ENCODE measurements at places on chromosomes 1 and 21.

DNA sequence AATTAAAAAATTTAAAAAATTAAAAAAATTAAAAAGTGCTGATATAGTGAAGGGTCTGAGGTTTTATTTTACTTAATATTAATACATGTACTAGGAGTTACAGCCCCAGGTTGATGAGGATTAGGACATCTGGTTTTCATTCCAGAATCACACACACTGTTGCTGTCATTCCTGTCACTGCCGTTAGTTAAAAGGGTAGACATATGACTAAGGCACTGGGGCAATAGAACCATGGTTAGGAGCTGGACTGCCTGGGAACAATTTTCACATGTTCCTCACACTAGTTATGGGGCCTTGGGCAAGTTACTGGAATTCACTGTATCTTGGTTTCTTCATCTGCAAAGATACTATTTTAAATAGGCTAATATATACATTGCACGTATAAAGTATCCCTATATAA, 191.8 kb upstream of the DPYD start:
- DNase-seq, result no peak

DNA sequence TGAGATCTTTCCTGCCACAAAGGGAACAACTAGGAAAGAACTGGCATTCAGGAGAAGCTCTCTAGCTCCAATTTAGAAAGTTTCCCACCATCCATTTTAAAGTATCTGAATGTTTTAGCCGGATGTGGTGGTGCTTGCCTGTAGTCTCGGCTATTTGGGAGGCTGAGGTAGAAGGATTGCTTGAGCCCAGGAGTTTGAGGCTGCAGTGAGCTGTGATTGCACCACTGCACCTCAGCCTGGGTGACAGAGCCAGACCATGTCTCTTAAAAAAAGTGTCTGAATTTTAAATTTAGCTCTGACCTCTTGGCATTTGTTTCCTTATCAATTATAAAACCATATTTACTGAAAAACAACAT, 67.2 kb downstream of the RPAP2 start:
- DNase-seq, result no peak

DNA sequence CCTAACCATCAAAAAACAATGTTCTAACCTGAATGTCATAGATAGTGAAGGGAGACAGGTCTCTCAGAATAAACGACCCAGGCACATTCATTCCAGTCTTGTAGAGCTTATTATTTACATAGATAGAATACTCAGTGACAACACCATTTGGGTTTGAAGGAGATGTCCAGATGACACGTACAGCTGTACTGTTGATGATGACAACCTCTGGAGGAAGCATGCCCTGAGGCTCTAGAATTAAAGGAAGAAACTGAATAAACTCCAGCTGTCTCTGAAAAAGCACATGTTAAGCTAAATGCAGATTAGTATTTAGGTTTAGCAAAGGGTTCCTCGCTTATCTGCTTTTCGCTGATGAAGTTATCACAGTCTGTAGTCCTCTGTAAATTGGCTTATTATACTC, 277.2 kb downstream of the KCTD3 start:
- DNase-seq, result no peak

DNA sequence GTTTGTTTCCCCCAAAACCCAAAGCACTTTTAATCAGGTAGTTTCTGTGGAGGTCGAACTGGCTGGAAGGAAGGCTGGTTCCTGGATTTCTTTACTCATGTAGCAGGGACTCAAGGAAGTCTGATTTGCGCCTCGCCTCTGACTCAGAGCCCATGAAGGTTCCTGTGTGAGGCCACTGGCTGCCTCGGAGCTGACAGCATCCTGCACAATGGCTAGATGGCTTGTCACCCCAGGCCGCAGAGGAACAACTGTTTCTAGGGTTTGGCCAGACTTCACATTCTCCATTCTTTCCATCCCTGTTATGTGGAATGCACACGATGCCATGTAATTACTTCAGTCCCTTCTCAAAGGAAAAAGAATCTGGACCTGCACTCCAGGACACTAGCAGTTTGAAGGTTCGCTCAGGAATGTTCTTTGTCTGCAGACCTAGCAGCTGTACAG, 39.1 kb upstream of the PRSS38 start:
- DNase-seq, result no peak

DNA sequence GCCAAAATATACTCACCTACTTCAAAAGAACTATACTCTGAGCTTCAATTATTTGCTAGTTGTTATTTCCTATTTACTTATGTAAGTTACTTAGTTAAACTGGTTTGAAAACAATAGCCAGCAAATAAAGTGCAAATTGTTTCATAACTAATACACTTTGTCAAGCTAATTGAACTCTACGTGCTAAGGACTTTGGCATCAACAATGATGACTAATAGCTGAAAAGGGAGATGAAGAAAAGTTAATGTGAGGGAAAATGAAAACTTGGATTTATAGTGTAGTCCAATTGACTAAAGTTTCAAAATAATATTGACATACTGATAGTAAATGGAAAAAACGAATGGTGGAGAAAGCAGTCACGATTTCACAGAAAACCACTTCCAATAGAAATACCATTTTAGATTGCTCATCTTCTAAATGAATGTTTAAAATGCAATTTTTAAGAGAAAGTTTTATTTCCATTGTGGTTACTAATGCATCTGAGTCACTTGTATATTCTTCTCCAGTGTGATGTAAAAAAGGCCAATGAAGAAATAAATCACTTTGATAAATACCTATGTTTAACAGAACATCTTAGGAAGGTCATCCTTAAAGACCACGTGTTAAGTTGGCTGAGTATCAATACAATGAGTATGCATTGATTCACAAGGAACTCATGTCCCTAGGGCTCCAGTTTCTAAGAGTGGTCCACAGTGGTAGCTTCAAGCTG, 455.2 kb downstream of the LTN1 start:
- DNase-seq, result no peak

- no peak for DNase-seq
These were observed 273.7 kb downstream of the SRGAP2C start for GRCh38 chr1:121458291-121459048.

GRCh38 chr1:218983848-218984247, 189.8 kb upstream of the LYPLAL1 start:
- DNase-seq, result no peak

GRCh38 chr21:38386967-38387366, 111.3 kb downstream of the ERG start:
- DNase-seq, result no peak

DNA sequence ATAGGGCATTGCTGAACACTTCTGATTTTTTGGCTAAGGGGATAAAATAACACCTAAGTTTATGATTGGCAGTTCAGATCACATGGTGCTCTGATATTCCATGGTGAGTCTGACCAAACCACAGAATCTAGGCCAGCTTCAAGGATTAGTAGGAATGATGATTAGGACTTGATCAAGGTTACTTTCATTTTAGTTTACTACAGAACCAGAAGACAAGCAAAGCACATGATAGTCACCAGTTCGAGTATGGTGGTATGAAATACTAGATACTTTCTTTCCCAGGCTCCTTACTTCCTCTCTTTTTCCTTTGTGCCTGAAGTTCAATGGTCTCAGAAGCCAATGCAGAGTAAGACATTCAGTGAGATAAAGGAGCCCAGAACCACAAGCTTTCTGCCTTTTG, 26.6 kb downstream of the S100A10 start:
- DNase-seq, result no peak

DNA sequence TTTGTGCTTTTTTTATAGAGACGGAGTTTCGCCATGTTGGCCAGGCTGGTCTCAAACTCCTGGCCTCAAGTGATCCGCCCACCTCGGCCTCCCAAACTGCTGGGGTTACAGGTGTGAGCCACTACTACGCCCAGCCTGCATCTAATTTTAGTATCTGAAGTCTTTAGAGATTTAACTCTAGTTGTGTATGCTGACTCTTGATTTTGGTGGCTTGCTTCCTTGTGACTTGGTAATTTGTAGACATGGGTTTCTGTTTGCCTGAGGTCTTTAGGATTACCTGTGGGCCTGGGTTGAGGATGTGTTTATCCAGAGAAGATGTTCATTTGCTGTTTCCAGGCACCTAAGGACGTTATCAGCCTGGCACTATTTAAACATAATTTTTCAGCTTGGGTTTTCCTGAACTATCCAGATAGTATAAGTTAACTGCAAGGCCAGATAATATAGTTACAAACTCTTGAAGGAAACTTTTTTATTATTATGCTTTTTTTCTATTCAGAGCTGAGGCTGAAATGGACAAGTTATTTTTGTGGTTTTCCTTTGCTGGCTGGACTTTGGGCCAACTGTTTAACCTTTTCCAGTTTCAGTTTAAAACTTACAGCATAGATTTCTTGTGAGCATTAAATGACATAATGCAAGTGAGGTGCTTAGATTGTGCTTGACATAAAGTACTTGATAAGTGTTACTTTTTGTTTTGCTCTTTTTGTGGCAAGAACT, 7.5 kb upstream of the VASH2 start:
- DNase-seq, result no peak

GRCh38 chr1:26787381-26787705, 407 bp upstream of the PIGV start:
- DNase-seq, result no peak

DNA sequence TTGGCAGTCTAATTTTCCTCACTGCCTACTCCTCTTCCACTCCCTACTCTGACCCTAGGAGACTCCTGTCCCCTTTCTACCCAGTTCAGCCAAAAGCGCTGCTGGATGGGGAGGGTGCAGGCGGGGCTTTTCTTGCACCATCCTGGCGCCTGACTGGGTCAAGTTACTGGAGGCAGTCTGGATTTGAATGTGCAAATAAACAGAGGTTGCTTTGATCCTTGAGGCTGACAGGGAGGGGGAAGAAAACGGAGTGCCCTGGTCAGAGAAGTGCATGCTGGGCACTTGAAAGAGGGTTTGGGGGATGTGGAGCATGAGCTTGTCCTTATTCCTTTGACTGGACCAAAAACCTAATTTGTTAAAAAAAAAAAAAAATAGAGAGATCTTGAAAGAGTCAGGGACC, 76.8 kb upstream of the SOX13 start:
- DNase-seq, result peak; percentile 94

DNA sequence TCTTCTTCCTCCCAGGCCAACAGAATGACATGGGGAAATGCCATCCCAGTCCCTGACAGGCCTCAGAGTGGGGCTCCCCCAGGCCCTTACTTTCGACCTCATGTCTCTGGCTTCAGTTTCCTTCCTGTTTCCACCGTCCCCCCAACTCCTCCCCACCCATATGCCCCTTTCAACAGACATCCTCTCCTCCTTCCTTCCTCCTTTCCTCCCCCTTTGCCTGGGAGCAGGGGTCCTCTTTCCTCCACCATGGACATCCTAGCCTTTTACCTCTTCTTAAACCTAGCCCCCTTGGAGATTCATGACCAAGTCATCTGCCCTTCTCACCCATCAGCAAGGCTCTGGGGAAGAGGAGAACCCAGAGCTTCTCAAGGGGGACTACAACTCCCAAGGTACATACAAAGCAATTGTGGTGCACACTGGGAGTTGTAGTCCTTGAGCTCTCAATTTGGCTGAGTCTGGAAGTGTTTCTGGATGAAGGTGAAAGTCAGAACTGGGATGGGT, 4.0 kb downstream of the ZBTB7B start:
- DNase-seq, result no peak

- peak; percentile 9 for DNase-seq
These were observed 1.3 kb downstream of the FNBP1L start for GRCh38 chr1:93448983-93449804.

- DNase-seq, result peak; percentile 24
These were observed 724 bp downstream of the ST7L start for GRCh38 chr1:112618114-112618720.

- DNase-seq, result no peak
These were observed 8.9 kb downstream of the CD244 start for GRCh38 chr1:160853754-160854153.

DNA sequence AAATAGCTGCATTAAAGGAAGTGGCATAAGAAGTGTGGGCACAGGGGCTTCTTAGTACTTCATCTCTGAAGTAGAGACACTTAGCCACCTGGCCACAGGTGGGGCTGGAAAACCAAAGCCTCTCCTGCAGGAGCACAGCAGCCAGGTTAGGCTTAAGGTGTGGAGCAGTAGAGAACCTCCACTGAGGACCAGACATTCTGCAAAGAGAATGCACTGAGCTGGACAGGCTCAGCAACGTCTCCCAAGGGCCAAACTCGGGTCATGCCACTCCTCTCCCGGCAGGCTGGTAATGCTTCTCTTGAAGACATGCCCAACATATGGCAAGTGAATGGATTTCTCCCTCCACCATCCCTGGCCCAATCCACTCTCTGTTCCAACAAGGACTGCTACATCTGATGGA, 33.0 kb upstream of the LRRC38 start:
- DNase-seq, result no peak

- DNase-seq, result no peak
These were observed 90.0 kb downstream of the EDEM3 start for GRCh38 chr1:184664661-184665060.

- DNase-seq, result no peak
These were observed 36.7 kb downstream of the KCNQ4 start for GRCh38 chr1:40820251-40820797.

GRCh38 chr1:90007979-90008404, 13.1 kb downstream of the ZNF326 start:
- no peak for DNase-seq

GRCh38 chr1:65425006-65425405, 4.5 kb downstream of the LEPR start:
- DNase-seq, result no peak

- DNase-seq, result no peak
These were observed 63.2 kb downstream of the NUP210L start for GRCh38 chr1:154091706-154092105.

GRCh38 chr1:184630679-184631060, 124.0 kb downstream of the EDEM3 start:
- DNase-seq, result no peak

DNA sequence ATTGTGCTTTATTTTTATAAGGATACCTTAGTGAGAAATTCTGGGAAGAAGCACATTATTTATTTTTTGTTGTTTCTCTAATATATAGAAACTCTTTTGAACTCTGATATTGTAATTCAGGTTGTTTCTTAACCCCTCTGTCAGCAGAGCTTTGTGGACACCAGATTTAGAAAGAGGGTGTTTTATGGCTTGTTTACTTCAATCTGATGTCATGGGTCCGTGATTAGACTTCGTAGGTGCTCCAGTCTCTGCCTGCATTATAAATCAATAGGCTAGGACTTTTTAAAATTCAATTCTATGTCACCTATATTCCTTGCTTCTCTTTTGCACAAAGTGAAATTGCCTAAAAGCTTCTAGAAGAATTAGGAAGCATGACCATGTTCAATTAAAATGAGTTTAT, 47.3 kb upstream of the CCDC190 start:
- no peak for DNase-seq

DNA sequence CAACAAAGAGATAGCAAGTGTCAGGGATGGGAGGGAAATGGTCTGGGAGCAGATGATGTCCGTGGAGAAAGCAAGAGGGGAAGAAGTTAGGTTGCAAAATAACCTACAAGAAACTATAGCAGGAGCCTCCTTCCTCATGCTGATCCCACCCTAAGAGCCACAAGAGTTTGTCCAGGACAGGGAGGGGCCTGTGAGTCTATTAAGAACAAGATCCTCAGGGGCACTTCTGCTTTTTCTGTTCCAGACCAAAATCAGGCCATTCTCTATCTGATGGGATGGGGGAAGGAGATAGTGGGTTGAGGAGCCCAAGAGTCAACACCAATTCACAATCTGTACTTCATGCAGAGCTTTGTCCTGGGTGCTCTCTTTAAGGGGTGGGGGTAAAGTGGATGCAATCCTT, 7.7 kb upstream of the ATP1A4 start:
- no peak for DNase-seq

All from NCI-H526 (cell line).